ENCODE measurements at places on chromosomes 2 and 18.

DNA sequence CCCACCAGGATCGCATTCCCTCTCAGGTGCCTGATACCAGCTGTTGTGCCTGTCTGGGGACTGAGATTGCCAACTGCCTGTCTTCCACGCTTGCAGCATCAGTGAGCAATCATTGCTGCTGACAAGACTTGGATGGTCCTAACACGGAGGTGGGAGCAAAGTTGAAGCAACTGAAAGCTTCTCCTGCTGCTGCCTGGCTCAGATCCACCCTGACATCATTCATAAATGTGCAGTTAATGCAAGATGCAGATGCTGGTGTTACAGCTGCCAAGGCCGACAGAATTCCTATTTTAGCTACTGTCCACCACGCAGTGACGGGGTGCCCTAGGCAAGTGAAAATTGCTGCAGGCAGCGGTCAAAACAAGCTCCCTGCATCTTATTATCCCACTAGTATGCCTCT lies 131.4 kb downstream of the VWC2L start:
- DNase-seq, result no peak

GRCh38 chr2:176147800-176148496 lies 3.4 kb upstream of the HOXD4 start:
- DNase-seq, result no peak

DNA sequence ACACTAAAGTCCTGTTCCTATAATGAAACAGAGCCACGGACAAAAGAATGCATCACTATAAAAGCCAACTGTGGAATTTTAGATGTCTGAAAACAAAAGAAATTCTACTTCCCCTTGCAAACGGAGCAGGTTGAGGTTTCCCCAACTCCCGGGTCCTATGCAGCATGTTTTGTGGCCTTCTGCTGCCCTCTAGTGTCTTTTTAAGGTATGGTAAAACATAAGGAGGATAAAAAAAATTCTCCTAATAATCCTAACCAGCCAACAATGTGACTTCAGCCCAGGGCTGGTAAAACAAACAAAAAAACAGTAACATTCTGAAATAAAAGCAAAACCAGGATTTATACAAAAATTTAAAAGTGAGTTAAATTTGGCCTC lies 539.5 kb downstream of the NRXN1 start:
- peak; percentile 74 for DNase-seq

DNA sequence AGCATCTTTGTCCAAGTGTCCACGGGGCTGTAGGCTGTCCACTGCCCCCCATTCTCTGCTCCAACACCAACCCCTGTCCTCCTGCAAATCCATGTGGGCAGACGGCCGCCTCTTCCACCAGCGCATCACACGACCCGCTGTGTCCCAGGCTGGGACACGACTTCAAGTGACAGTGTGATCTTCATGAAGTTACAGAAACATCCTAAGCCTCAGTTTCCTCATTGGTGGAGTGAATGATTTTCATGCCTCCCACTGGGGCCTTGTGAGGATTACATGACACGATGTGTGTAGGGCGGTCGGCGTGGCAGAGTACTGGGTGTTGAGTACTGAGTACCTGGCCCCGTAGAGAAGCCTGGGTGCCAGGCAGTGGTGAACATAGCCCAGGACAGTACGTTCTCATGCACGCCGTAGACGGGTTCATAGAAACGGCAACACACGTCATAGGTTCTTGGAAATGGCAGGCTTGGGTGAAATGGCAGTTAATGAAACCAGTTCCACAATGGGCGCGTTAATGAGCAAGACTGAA lies 9.3 kb upstream of the ALLC start:
- DNase-seq, result no peak

DNA sequence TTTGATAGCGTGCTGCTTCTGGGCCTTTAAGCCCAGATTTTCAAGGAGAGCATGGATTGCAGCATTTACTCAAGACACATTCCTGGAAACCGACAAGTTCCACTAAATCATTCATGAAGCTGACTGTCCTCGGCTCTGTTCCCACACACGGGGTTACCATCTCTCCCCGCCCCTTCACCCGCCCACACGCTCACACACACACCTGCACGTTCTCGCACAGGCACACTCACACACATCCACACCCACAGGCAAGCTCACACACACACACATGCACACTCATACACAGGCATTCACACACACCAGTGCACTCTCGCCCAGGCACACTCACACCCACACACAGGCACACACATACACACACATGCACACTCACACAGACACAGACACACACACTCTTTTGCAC lies 150.0 kb upstream of the AGAP1 start:
- DNase-seq, result no peak

GRCh38 chr2:200476836-200477235 lies 33.0 kb downstream of the KCTD18 start:
- DNase-seq, result no peak

- no peak for DNase-seq
Observed at GRCh38 chr2:240791821-240792628, 28.0 kb downstream of the KIF1A start.

DNA sequence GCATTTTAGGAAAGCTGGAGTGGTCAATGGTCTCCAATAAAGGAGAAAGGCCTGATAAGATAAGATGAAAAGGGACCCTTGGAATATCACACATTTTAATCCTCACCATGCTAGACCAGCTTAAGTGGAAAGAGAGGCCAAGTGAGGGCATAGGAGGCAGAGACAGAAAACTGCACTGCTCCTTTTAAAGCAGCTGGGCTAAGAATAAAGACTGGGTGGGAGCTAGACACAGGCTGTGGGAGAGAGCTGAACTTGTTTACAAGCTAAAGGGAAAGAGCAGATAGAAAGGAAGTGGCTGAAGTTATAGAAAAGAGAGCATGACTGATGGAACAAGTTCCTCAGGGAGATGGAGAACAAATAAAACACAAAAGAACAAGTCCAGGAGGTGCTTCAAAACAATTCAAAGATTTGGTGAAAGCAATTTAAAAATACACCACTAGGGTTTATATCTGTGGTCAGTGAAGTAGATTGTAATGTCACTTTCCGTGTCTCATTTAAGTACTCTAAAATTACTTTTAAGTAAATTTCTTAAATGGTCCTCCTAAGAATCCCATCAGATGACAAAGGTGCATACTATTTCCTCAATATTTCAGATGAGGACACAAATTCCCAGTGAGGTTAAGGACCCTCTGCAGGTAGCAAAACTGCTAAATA lies 7.5 kb downstream of the COL5A2 start:
- no peak for DNase-seq

DNA sequence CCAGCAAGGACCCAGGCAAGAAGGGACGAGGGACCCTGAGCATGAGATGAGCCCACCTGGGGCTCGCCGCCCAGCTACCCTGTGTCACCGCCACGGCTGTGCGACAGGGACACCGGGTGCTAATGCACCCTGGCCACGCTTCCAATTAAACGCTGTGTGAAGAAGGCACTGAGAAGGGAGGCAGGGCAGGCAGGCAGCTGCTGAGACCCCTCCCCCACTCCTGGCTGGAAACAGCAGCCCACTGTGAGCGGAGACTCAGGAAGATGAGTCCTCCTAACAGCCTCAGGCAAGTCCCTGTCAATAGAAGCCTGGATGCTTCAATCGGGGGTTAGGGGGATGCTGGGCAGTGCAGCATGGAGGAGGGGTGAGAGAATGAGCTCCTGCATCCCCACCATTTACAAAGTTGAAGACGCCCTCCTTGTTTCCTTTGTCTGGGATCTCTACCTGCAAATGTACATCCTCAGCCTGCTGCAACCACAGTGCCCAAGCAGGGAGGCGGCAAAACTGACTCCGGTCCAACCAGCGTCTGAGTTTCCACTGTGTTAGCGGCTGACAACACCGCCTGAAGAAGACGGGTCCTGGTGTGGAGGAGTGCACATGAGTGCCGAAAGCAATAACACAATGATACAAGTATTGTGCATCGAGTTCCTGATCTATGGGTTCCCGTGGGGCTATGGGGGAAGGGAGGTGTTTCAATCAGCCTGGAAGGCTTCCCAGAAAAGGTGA lies 12.8 kb downstream of the TMEM163 start:
- no peak for DNase-seq

DNA sequence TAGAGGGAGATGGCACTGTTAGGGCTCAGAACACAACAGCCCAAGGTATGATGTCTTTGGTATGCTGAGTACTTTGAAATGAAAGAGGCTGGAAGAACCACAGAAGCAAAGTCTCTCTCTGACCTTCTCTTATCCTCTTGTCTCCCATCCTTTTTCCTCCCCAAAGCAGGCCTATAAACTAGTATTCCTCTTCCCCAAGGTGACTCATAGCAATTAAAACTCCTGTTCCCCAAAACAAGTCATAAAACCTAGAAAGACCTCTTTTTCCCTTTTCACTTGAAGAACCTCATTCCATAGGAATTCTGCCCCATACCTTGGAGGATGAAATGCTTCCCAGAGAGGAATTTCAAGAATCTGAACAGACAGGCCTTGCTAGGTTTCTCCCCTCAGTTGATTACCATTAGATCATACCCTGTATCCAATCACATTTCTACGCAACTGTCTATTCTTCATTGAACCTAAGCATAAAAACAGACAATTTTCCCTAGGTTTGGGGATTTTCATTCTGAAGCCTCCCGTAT lies 25.7 kb downstream of the MDH1 start:
- peak; percentile 54 for DNase-seq

DNA sequence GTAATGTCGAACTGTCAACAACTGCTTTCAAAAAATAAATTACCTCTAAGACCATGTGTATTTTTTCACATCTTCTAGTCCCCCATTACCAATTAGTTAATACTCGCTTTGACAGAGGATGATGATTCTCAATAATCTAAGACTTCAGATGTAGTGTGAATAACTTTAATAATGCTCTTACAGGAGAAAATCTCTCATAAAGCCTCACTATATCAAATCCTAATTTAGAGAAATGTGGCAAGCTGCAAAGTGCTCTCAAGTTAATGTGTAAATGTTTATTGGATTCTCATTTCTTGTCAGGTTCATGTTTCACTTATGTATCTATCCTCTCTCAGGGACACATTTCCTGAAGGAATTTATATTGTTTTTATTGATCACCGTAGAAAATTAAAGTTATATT lies 223.9 kb downstream of the CDH7 start:
- no peak for DNase-seq

GRCh38 chr18:808086-808485 lies 4.0 kb downstream of the YES1 start:
- DNase-seq, result peak; percentile 33

DNA sequence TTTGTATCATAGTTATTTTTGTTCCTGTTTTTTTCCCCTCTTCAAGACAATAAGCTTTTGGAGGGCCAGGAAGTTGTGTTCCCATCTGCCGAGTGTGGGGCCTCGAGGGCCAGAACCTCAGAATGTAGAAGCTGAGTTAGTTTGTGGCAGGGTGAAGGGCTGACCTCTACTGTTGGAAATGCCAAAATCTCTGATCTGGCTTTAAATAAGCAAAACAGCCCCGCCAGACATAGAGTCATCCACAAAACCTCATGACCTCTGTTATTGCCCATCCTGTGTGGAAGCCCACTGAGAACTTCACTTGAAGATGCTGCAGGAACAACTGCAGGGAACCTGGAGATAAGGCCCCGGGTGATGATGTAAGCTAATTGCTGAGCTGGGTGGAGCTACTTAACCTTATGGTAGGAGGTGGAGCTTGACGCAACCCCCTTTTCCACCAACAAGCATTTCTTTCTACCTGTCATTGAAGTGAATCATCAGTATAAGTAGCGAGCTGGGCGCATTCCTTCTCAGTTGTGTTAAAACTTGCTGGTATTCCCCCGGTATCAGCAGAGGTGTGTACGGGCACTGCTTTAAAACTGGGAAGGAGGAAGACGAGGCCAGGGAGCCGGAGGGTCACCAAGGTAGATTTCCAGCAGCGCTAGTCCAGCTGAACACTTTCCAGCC lies 177.2 kb downstream of the NEDD4L start:
- DNase-seq, result no peak

DNA sequence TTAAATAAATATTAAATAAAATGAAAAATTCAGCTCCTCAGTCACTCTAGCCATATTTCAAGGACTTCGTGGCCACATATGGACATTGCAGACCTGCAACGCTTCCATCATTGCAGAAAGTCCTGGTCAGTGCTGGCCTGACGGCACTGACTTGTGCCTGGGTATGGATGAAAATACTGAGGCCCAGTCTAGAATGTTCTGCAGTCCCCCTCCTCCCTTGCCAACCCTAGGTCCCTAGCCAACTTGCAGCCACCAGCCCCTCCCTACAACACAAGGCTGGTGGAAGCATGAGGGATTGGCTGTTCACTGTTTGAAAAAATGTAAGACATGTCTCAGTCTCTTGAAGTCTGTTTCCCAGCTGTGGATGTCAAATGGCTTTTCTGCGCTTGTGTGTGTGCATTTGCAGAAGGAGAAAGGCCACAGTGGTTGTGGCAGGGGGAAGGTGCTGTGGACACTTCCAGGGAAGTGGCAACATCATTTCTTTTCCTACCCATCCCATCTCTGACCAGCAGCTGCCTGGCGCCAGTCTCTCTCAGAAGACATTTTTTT lies 9.9 kb downstream of the IGFBP5 start:
- DNase-seq, result no peak

DNA sequence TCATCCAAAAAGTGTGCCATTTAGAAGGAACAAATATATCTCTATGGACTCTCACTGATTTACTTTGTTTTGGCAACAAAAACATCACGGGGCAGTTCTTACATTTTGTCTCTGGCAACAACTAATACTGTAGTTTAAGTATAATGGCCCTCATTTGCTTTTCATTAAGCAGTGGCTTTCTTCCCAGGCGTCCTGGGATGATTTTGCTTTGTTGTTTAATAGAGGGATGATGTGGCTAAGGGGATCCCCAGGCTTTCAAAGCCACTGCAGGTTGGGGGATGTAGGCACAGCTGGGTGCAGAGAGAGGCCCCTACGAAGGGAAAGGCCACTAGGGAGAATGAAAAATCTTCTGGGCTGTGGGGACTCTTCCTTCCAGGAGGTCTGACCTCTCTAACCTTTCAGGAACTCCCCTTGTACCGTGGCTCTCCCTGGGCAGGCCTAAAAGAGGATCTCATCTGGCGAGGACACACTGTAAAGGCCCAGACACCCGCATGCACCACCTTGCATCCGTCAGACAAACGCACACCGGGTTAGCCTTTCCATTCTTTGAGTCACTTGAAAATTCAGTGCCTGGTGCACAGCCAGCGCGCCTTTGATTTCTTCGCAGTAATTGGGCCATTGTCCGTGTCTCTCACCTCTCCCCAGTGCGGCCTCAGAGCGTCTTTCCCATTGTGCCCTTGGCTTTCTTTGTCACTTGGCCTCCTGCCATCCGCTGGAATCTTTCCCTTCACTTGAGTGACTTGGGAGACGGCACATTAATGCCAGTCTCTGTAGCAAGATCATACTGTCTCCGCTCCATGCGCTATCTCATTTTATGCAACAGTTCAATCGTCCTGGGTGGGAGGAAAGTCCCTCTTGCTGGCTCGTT lies 40.3 kb upstream of the AFF3 start:
- peak; percentile 41 for DNase-seq

All from GM03348 (cell line).